ENCODE measurements at places on chromosomes 16 and 17. TPM values are rescaled to one million over a fixed set of nuclear protein-coding genes. Genes with fewer than 3 reads are reported as not detected.

SCRN2 gene
- total RNA-seq: 24.1 TPM

KCNH4 gene
- total RNA-seq: 0.05 TPM

CCL1 gene
- not detected for total RNA-seq

ENPP7 gene
- total RNA-seq: not detected

KRTAP9-2 gene
- total RNA-seq: not detected

C16orf54 gene
- total RNA-seq: 64.3 TPM

TMEM220 gene
- total RNA-seq: 0.16 TPM

KCNJ12 gene
- total RNA-seq: not detected

RAMP2 gene
- total RNA-seq: not detected

CA7 gene
- total RNA-seq: not detected

ACBD4 gene
- 10.0 TPM for total RNA-seq

PRR15L gene
- total RNA-seq: not detected

LHX1 gene
- total RNA-seq: not detected

TMEM98 gene
- total RNA-seq: not detected

KRT33B gene
- not detected for total RNA-seq

FNDC8 gene
- not detected for total RNA-seq

CCL7 gene
- not detected for total RNA-seq

ZNF750 gene
- total RNA-seq: not detected

OR1D2 gene
- total RNA-seq: not detected

ZNF597 gene
- total RNA-seq: 2.7 TPM

LGALS9 gene
- 173 TPM for total RNA-seq

STAC2 gene
- not detected for total RNA-seq

APOH gene
- not detected for total RNA-seq

TMEM235 gene
- not detected for total RNA-seq

TEX19 gene
- total RNA-seq: not detected

HIC1 gene
- total RNA-seq: 70.8 TPM

GUCY2D gene
- total RNA-seq: not detected

TOP2A gene
- 567 TPM for total RNA-seq

KRTAP4-4 gene
- not detected for total RNA-seq

CPHXL gene
- total RNA-seq: not detected

RAC3 gene
- 13.1 TPM for total RNA-seq
